ENCODE measurements at places on chromosomes 12 and 14. TPM values are rescaled to one million over a fixed set of nuclear protein-coding genes. Genes with fewer than 3 reads are reported as not detected.

SLC25A47 gene
- not detected for polyA plus RNA-seq

SLC8A3 gene
- 0.31 TPM for polyA plus RNA-seq

NFATC4 gene
- polyA plus RNA-seq = 20.9 TPM

CISTR gene
- not detected for polyA plus RNA-seq

RPAP3 gene
- 69.9 TPM for polyA plus RNA-seq

PRIMA1 gene
- 2.1 TPM for polyA plus RNA-seq

HOXC5 gene
- polyA plus RNA-seq = not detected

IFNG-AS1 gene
- not detected for polyA plus RNA-seq

POTEM gene
- not detected for polyA plus RNA-seq
